ENCODE measurements at places on chromosomes 12 and 14. TPM values are rescaled to one million over a fixed set of nuclear protein-coding genes. Genes with fewer than 3 reads are reported as not detected.

The CNTN1 gene
- 0.18 TPM for total RNA-seq

The PLA2G1B gene
- not detected for total RNA-seq

The PAWR gene
- 34.4 TPM for total RNA-seq

The WDHD1 gene
- total RNA-seq: 13.1 TPM

- no peak for DNase-seq
Measured at GRCh38 chr14:75188520-75189268, 12.3 kb upstream of the TMED10 start.

DNA sequence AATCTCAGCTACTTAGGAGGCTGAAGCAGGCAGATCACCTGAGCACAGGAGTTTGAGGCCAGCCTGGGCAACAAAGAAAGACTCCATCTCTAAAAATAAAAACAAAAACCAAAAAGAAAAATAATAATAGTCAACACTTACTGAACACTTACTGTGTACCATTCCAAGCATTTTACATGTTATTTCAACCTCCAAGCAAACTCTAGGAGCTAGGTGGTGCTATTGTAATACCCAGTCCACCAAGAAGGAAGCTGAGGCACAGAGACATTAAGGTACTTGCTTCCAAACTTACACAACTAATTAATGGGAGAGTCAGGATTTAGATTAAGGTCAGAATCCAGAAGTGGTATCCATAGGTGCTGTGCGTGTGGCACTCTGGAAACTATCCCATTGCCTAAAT, 13.7 kb upstream of the OR6J1 start:
- peak; percentile 49 for DNase-seq

DNA sequence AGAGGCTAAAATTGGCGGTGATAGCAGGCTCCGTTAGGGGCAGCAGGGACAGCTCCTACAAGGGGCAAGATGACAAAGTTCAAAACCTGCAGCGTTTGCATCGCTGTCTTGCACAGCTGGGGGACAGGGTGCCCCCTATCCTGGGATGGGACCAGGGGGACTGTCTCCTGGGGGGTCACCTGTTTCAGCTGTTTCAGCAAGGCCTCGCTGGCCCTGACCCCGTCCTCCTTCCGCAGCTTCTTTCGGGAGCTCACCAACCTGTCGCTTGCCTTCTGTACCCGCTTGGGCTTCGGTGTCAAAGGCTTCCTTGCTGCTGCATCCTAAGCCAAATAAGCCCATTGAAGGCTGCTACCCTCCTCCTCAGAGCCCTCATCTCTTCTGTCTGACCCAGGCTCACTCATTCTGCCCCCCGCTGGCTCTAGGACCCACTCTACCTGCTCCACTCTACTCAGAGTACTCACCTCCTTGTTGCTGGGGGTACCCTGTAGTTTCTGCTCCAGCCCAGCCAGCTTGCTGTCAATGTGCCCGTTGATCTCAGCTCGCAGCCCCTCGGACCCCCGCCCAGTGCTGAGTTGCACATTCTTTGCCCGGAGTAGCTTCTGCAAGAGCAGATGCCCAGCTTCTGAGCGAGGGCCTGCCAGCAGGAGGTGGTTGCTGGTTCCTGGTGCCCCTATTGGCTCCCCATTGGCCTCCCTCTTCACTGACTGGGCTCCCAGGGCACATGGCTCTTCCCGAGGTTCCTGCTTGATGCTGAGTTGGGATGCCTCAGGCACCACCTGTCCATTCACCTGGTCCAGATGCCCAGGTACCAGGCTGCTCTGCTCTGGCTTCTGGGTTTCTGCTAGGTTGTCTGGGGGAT, 12.4 kb upstream of the PRKAG1 start:
- no peak for DNase-seq

DNA sequence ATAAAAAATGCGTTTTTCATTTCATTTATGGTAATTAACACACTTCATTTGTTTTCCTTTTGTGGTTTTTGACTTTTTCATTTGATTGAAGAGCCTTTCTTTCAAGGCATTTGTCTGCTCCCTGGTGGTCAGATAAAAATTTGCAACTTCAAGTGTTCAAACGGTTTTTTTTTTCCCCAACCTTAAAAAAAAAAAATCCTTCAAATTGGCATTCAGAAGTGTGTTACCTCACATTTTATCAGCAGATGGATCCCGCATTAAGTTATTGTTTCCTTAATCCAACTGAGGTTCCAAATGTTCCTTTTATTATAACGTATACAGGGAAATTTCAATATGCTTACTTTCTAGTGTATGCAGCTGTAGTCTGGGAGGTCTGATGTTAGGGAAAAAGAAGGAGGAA, 47.2 kb downstream of the MYF5 start:
- peak; percentile 66 for DNase-seq

DNA sequence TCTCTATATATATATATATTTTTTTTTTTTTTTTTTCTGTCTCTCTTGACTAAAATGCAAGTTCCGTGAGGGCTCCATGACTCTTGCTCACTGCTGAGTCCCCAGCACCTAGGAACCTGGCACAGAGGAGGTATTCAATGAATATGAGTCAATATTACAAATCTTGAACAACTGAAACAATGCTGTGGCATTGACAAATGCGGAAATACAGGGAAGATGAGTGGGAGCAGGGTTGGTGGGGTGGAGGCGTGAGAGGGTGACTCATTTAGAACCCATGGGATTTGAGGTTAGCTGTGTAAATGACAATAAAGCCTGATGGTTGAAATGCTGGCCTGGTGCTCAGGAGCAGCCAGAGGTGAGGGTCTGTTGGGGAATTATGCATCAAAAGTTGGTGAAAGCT, 121.7 kb upstream of the FUT8 start:
- DNase-seq: peak; percentile 85

DNA sequence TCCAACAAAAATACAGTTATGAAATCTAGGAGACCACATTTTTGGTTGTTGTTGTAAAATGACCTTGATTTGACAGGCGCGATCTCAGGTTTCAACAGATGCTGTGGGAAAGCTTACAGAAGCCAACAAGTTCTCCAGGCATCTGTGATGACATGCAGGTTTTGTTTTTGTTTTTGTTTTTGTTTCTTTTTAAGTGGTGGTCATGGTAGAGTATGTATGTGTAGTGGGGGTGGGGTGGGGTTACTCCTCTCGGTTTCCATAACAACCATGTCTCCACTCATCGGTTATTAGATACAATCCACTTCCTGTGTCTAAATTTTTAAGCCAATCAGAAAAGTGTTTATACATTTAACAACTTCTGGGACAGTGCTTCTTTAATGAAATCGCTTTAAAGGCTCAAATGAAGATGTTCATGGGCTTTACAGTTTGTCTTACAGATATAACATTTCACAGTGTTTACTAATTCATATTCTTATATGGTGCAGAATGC, 199.9 kb upstream of the FOXN3 start:
- peak; percentile 39 for DNase-seq

DNA sequence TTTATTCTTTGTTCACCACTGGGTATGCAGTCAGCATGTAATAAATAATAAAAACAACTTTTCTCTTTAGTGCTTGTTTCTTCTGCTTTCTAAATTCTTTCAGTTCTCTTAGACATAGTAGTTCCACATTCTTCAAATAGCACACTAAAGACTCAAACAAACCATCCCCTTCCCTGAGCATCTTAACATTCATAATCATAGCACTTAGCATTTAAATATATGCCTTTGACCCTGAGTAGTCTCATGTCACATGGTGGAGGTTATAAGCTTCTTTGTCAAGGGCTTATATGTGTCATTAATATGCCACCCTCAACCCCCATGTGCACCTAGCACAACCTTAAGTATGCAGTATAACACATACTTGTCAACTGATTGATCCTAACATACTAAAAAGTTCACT, 212.7 kb downstream of the PHLDA1 start:
- peak; percentile 55 for DNase-seq

DNA sequence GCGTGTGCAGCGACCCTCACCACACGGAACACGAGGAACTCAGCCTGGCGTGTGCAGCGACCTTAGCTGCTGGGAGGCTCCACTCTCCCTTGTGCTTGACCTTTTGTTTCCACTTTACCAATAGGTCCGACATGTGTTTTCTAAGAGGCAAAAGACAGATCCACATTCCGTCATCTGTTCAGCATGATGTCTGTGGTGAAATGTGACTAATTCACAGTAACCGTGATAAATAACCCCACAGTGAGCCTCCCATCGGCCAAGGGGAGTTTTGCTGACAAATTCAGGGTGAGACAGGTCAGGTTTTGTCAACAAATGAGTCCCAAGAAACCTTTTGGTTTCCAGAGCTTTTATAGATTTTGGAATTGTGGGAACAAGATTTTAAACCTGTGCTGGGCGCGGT, 55.9 kb downstream of the MOK start:
- DNase-seq: peak; percentile 55

All from IMR-90 (cell line).